ENCODE measurements at places on chromosomes 4 and X. TPM values are rescaled to one million over a fixed set of nuclear protein-coding genes. Genes with fewer than 3 reads are reported as not detected.

Gene NWD2
- total RNA-seq: not detected

GRCh38 chr4:37956941-37957340 is 3.3 kb upstream of the PTTG2 start:
- no peak for DNase-seq

Gene PNMA6A
- total RNA-seq: under 0.01 TPM

- DNase-seq: no peak
Measured at GRCh38 chr4:74570095-74570494, 125.2 kb downstream of the AREG start.

GRCh38 chr4:186669159-186669731 is 54.4 kb downstream of the FAT1 start:
- DNase-seq: peak; percentile 85

GRCh38 chrX:145848448-145848847 is 30.8 kb downstream of the SLITRK2 start:
- DNase-seq: no peak

DNA sequence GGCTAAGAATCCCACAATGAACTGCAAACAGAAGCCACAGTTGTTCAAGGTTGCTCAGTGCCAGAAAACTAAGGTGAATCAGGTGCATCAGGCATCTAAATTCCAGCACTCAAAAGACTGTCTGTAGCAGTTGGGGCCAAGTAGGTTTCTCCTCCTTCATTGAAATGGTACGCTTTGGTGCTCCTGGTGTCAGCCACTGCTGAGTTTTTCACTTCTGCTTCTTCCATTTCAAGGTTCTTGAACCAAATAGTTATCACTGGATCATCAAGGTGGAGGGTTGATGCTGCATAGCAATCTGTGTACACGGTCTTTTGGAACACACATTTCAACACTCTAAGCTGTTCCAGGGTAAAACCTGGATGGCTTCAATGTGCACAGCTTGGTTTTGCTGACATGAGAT is 74.4 kb downstream of the TMA16 start:
- DNase-seq: no peak

DNA sequence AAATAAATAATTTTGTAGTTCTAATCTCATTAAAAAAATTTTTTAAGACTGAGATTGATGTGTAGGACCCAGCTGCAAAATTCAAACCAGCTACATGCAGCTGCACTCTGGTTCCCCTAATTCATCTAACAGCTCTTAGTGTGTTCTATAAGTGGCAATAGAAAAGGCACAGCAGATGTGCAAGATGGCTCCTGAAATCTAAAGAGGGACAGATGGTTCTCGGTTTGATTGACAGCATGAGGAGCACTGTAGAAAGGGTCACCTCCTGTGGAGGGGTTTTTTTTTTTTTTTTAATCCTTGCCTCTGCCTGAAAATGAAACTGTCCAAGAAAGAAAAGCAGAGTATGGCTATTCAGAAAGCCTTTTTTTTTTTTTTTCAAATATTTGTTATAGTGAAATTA is 16.9 kb upstream of the OCIAD1 start:
- no peak for DNase-seq

GRCh38 chrX:150899191-150899757 is 806 bp upstream of the CD99L2 start:
- peak; percentile 14 for DNase-seq

GRCh38 chr4:90219822-90220221 is 92.6 kb downstream of the CCSER1 start:
- no peak for DNase-seq

- no peak for DNase-seq
Measured at GRCh38 chr4:105119356-105119755, 27.3 kb upstream of the TET2 start.

DNA sequence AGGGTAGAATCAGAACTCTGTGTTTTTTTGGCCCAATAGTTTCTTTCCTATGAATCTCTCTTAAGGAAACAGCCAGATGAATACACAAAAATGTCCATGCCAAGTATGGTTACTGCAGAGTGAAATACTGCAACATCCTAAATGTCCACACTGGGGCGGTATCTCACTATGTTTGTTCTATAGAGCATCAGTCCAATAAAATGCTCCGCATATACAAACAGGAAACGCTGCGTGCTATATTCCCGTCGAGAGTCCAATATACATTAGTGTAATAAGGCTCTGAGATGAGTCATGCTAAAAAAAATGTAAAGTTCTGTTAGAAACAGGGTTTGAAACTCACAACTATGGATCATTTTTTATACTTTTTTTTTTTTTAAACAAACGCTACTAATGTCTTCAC is 72.9 kb upstream of the ENOX2 start:
- DNase-seq: peak; percentile 30

Gene TSPYL2
- 13.2 TPM for total RNA-seq

GRCh38 chrX:13069771-13070416 is 25.5 kb upstream of the FAM9C start:
- no peak for DNase-seq

DNA sequence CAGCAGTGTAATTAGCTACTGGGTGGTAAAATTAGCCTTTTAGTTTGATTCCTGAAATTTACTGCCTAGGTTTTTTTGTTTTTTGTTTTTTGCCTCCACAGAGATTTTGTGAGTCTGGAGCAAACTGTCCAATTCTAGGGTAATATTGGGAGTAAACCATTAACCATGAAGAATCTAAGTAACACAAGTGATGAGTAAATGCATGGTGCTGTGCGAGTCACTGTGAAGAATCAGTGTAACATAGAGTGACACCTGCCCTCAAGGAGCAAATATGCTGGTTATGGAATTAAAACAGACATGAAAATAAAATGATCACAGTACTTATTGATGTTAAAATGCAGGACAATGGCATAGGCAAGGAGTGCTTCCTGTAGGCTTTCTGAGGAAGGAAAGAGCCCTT is 60.1 kb downstream of the LRP2BP start:
- DNase-seq: peak; percentile 3

GRCh38 chr4:39466747-39467146 is 7.9 kb downstream of the LIAS start:
- no peak for DNase-seq

DNA sequence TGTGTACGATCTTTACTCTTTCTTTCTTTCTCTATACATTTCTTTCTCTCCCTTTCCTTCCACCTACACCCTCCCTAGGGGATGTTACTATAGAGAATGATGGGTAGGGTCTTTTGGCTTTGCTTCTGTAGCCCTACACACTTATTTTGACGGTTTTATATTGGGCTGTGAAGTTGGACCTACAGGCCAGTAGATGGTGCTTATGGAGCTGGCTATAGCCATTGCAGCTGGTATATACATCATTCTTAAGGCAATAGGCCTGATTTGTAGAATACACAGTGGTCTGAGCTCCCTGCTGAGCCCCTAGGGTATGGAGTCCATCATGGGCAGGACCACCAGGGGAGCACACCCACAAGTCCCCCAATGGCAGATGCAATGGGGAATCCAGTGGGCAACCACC is 1869.7 kb downstream of the STIM2 start:
- no peak for DNase-seq

Gene KLHL13
- total RNA-seq: 8.7 TPM

Gene CHM
- total RNA-seq: 21.8 TPM

DNA sequence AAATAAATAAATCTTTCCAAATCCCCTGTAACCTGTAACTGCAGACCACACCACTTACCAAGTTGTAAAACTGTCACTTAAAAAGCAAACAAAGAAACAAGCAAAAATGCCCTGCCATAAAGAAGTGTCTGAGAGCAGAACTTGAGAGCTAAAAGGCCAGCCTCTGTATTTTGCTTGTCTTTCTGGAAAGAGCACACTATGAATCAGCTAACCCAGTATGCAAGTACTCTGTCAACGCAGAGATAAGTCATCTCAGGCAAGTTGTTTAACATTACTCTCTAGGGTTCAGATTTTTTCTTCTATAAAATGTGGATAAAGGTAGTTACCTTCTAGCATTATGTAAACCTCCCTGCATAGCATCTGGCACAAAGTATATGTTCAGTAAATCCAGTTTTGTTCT is 134.8 kb downstream of the HS3ST1 start:
- DNase-seq: no peak

GRCh38 chr4:136713140-136713539 is 819.2 kb downstream of the PCDH18 start:
- DNase-seq: no peak

GRCh38 chr4:185134307-185134869 is 8.7 kb upstream of the SLC25A4 start:
- DNase-seq: peak; percentile 35

DNA sequence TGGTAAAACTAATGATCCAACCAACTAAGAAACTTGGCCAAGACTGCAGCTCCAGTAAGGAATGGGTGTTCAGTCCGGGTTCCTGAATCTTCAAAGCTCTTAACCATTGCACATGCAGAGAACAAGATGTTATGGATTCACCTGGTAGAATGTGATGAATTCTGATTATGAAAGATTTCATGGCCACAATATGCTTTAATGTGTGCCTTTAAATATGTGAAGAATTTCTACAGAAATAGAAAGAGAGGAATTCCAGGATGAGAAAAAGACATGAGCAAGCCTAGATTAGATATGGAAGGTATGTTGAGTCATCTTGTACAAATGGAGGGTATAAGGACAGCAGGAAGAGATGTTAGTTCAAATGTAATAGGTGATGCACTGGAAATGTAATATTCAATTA is 472.2 kb upstream of the TENM3 start:
- DNase-seq: peak; percentile 4

GRCh38 chr4:142500966-142501365 is 345.1 kb downstream of the INPP4B start:
- no peak for DNase-seq

Gene EDA2R
- 22.8 TPM for total RNA-seq

Gene RPGR
- 4.9 TPM for total RNA-seq

GRCh38 chr4:14771094-14771493 is 231.2 kb upstream of the CPEB2 start:
- peak; percentile 61 for DNase-seq

Gene RHOXF2
- not detected for total RNA-seq

Gene PNMA3
- total RNA-seq: not detected

Gene GLRA2
- total RNA-seq: not detected

- no peak for DNase-seq
Measured at GRCh38 chrX:22952010-22952409, 47.8 kb upstream of the DDX53 start.

GRCh38 chr4:41934514-41934900 is 722 bp upstream of the TMEM33 start:
- DNase-seq: no peak

DNA sequence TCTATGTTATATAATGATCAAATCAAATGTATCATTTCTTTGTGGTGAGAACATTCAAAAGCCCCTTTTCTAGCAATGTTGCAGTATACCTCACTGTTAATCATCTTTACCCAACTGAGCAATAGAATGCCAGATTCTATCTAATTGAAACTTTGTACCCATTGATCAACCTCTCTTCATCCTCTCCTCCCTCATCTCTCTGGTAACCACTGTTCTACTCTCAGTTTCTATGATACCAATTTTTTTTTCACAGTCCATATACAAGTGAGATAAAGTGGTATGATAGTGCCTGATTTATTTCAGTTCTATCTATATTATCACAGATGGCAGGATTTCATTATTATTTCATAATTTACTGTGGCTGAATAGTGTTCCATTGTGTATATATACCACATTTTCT is 209.8 kb downstream of the SPCS3 start:
- no peak for DNase-seq

DNA sequence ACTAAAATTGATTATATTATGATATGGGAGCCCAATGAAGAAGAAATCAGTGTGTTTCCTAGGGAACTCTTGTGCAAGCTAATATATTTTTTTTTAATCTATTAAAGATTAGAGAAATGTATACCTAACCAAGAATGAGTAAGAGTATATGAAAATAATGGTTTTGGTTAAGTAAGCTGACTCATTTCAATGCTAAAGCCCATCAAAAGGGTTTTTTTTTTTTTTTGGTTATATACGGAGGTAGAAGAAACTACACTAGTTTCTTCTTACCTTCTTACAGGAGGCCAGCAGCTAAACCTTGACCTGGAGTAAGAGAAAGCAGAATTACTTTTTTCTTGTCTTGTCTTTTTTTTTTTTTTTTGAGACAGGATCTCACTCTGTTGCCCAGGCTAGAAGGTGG is 27.5 kb downstream of the RUFY3 start:
- DNase-seq: peak; percentile 7

DNA sequence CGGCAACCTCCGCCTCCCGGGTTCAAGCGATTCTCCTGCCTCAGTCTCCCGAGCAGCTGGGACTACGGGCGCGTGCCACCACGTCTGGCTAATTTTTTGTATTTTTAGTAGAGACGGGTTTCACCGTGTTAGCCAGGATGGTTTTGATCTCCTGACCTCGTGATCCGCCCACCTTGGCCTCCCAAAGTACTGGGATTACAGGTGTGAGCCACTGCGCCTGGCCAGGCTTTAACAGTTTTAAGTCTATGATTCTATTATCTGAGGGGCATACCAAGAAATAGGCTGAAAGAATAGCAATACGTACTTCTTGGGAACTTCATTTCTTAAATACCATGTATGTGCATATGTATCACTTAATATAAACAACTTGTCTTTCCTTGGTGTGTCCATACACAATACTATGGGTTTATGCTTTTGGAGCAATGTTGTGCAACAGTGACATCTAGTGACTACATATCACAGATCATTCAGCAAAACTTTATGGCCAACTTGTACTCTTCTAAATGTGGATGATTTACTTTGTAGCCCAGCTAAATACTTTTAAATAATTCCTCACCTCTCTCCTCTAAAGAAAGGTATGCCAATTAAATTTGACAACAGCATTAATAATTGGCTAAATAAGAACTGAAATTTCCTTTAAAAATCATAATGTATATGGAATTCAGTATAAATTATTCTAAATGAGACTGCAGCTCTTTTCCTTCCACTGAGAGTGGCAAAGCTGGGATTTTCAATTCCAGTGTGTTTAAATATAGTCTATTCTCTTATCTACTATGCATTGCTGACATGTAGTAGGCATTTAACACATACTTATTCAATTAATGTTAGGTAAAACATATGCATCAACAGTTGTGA is 10.4 kb downstream of the SLC9B1 start:
- peak; percentile 56 for DNase-seq

- peak; percentile 53 for DNase-seq
Measured at GRCh38 chrX:23904096-23904495, 3.6 kb downstream of the APOO start.

DNA sequence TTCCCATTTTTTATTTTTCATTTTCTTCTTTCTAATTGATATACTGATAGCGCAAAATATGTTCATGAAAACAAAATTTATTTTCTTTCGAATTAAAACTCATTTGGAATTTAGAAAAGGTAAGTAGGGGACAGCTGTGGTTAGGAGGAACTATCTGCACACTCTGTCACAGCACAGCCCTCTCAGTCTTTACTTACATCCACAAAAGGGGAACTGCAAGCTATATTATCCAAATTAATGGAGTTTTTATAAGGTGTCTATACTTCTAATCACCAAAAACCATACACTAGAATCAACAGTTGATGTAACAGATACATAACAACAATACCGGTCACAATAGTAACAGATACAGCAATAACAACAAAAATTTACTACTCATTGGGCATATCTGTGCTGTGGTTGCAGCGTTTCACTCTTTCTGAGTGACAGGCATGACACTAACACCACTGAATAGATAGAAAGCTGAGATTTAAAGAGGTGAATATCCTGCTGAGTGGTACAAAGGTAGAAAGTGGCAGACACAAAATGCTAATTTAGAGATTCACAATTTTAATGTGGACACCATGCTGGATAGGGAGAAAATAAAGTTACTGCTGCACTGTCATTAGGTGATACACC is 160.7 kb downstream of the PPP3CA start:
- DNase-seq: no peak
